ENCODE measurements at places on chromosomes 5 and 9.

DNA sequence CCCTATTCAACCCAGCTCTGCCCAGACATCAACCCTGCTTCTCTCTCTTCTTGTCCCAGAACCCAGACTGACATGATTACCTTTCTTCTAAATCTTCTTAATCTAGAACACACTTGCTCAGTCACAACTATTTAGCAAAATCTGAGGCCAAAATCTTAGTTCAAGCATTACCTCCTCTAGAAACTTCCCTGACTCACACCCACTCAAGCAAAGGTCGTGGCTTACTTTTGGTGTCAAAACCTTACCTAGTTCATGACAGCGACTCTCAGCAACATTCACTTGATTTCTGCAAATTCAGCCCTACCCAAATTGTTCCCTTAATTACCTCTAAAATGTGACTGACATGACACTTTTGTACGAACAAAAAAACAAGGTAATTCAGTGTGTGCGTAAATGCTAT is 130.2 kb downstream of the TLE1 start:
- DNase-seq = no peak

DNA sequence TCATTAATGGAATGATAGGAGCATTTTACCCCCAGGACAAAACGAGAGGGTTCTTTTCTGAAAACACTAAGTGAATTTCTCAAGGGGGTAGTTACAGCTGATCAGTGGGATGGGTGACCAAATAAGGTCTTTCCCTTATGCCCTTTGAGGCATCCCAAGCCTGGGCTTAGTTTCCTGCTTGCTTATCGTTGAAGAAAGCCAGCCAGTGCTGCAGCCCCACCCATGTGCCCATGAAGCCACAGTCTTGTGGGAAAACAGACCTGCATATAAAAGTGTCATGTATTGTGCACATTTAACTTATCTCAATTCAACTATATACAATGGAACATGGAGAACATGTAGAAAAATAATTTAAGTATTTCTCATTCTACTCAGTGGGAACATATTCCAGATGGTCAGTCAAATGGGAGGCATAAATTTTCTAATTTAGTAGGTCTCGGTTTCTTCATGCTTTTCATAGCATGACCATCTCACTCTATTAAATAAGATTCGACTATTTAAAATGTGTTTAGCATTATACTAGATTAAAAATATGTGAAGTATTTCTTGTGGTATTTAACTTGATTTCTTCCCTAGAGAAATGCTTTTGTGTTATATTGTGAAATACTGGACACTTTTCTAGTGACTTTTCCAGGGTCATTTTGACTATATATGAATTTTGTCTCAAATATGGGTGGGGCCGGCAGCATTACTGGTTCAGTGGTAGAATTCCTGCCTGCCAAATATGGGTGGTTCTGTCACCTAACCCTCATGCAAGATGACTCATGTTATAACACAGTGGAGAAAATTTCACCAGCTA is 189.7 kb upstream of the SGCD start:
- DNase-seq = no peak

DNA sequence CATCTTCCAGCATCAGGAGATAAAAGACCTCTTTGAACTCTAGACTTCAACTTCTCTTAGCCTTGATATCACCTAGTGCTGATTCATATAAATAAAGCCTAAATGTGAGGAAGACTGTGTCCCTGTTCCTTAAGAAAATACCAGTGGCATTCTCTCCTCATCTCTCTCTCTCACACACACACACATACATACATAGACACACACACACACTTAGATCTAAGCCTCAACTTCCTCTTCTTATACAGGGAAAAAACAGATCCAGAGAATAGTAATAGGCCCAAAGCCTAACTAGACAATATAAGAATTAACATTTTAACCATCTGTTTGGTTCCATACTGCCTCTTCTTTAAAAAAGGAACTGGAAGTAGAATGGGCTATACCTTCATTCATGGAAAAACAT is 195.3 kb upstream of the NR4A3 start:
- no peak for DNase-seq

DNA sequence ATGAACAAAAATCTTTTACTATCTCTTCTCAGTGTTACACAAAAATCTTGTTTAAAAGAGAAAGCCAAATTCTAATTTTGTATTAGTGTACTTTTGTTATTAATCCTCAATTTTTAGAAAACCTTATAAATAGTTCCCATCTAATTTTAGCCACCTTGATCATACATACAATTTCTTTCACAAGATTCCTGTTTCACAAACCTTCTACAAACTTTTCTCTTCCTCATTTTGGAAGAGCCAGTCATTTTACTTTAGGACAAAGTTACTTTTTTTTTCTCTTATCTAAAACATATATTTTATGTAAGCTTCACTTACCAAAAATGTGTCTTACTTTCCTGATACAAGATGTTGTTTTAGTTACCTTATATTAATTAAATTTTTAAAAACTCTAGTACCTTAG is 161.3 kb downstream of the YIPF5 start:
- no peak for DNase-seq

DNA sequence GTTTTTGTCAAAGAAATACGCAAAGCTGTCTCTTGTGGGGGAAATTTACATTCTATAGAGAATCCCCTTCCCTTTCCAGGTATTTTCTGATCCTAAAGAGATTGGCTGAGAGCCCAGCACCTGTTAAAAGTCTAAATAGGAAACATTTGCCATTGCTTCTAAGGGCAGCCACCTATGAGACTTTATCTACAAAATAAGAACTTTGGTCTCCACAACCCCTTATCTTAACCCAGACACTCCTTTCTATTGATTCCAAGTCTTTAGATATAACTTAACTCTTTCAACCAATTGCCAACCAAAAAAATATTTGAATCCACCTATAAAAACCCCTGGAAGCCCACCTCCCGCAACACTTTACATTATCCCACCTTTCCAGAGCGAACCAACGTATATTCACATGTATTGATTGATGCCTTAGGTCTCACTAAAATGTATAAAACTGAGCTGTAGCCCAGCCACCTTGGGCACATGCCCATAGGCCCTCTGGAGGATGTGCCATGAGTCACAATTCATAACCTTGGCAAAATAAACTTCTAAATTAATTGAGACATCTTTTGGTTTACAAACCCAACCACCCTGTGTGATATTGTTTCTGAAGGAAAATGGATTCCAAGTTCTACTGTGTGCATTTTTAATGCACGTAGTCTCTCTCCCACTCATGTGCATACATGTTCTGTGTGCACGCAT is 211.4 kb downstream of the GAS1 start:
- DNase-seq = no peak

- peak; percentile 34 for DNase-seq
Measured at GRCh38 chr9:127921557-127922120, 4.8 kb upstream of the ST6GALNAC4 start.

DNA sequence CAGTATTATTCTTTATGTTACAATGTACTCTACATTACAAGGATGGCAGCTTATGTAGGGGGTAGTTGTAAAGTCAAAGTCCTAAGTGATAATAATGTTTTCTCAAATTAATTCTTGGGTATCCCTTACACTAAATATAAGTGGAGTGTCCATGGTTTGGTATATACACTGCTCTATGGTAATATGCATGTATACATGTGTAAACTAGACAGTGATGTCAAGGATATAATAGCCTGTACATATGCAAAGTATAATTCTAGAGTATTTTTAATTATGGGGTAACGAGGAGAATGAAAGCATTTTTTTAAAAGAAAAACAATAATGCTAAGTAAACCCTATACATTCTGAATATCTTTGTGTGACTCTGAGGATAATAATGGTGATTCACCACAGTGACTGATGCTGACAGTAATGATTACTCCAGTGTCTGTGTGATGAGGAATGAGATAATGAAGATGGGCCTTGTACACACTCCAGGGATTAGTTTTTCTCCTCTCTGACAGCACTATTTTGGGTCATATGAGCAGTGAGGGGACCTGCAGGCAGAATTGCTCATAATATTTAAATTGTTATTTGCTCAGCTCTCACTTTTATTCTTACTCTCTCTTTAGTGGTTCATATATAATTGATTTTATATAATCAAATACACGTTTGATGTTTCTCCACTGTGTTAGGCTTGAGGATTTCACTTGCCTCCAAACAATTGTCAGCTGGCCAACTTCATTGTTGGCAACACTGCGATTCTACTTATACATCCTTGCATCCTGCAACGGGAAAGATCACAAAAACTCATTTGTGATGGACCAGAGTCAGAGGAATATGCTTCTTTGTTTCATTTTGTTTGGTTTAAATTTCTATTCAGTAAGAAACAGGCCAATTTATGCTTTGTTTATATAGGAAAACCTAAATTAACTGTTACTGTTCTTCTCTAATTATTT is 88.2 kb downstream of the NREP start:
- no peak for DNase-seq

DNA sequence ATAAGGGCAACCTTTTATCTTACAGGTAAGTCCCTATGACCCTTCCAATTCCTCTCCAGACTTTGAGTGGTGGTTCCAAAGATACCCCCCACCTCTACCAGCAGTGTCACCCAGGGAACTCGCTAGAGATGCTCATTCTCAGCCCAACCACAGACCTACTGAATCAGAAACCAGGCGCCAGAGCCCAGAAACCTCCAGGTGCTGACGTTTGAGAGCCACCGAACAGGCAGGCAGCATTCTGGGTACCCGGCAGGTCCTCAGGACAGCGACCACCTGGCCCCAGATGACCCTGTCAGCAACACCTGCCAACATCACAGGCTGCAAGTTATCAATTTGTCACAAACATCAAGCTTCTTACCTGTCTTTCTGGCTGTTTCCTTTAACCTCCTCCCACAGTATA is 19.5 kb downstream of the RAPGEF1 start:
- DNase-seq = no peak

- DNase-seq = peak; percentile 81
Measured at GRCh38 chr5:125409234-125409860, 662.9 kb upstream of the ZNF608 start.

Data from NCI-H345 (cell line).